ENCODE measurements at places on chromosomes 2 and 18.

- DNase-seq = no peak
These were observed 34.6 kb downstream of the ERCC3 start for GRCh38 chr2:127259355-127259754.

GRCh38 chr2:163630836-163631235 lies 105.0 kb downstream of the FIGN start:
- DNase-seq = no peak

- no peak for DNase-seq
These were observed 47.4 kb upstream of the CYRIA start for GRCh38 chr2:16713011-16713423.

DNA sequence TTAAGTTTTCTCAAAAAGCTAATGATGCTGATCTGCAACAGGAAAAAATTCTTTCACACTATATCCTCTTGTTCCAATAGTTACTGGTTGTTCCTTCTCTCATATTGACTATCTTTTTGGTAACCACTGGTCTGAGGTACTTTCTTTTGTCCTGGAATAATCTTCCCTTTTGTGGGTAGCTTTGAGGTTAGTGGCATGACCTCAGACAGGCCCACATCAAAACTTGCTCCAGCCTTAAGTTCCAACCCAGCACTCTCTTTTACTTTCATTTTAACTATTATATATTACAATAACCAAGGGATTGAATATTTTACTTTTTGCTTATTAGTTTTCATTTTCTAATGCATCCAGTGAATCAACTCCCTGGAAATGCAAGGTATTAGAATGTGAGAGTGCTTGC lies 9.5 kb downstream of the REG1A start:
- no peak for DNase-seq

- DNase-seq = no peak
These were observed at the start of gene MGAT4A for GRCh38 chr2:98731041-98731893. MGAT4A (minus strand) TSS chr2:98731132; CDS start chr2:98726332, 4,800 bp downstream.

- no peak for DNase-seq
These were observed 159.7 kb upstream of the WDSUB1 start for GRCh38 chr2:159446201-159446600.

DNA sequence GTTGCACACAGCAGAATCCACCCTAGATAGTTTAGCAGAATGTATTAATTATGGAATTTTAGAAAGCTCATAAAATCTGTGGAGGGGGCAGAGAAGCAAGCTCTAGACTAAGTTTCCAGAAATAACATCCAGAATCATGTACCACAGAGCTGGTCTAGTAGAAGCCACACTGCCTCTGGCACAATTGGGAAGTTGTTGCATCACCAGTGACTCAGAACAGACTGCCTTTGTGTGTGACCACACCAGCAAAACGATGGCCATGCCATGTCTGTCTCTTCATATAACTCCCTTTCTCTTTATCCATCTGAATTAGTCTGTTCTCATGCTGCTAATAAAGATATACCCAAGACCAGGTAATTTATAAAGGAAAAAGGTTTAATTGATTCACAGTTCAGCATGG lies 158.9 kb downstream of the CCDC148 start:
- DNase-seq = peak; percentile 20

- no peak for DNase-seq
These were observed 481.6 kb upstream of the ACVR2A start for GRCh38 chr2:147363181-147363580.

DNA sequence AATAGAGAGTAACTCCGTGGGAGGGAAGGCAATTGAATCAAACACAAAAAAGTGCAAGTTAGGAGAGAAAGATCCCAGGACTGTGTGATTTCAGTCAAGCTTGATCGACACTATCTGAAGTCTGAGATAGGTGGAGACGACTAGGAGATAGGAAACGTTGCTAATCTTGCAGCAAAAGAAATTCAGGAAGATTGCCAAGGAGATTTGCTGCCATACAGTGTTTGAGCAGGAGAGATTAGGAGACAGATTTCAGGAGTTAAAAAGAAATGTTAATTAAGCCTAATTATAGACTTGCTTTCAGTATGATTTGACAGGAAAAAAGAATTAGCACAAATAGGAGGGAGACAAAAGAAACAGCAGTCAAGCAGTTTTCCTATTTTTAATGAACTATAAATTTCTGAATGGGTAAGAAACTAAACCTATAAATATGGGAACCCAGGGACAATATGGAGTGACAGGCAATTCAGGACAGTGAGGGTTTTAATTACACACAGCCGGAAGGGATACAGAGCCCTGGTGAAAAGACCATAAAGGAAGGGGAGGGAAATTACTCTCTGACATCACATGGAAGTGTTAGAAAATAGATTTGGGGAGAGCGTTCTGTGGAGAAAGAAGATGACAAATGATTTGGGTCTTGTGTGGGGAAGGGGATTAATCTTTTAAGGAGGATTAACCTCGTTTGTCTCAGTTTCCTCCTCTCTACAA lies 72.6 kb downstream of the SUCLG1 start:
- DNase-seq = no peak

GRCh38 chr2:60644951-60645350 lies 91.5 kb upstream of the BCL11A start:
- DNase-seq = no peak

- no peak for DNase-seq
These were observed 57.7 kb upstream of the SLC1A4 start for GRCh38 chr2:64931246-64932115.

DNA sequence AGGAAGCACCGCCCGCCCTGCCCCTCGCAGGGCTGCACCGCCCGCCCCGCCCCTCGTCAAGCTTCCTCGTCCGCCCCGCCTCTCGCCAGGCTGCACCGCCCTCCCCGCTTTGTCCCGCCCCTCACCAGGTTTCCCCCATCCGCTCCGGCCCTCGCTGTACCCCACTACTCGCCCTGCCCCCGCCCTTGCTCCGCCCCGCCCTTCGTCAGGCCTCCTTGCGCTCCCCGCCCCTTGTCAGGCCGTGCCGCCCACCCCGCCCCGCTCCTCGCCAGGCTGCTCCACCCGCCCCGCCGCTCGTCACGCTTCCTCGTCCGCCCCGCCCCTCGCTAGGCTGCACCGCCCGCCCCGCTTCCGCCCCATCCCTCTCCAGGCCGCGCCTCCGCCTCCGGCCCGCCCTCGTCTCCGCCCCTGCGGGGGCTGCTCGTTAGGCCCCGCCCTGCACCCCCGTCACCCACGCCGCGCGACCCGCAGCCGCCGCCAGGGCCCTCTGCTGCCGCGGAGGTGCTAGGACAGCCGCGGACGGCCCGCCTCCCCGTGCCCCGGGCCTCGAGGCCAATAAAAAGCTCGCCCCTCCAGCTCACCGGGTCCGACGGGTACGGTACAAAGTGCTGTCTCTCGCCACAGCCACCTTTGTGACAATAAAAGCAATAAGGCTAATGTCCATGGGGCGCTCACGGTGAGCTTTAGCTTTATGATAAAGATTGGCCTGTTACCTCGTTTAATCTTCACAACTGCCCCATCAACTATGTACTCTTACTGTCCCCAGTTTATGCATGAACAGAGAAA lies 602 bp upstream of the DNPEP start:
- peak; percentile 94 for DNase-seq

Measured in HFFc6 (cell line).